CD4-positive, alpha-beta T cell treated with Interferon gamma for 1 hour (primary cell): ENCODE measurements at places on chromosomes 1 and 21.

DNA sequence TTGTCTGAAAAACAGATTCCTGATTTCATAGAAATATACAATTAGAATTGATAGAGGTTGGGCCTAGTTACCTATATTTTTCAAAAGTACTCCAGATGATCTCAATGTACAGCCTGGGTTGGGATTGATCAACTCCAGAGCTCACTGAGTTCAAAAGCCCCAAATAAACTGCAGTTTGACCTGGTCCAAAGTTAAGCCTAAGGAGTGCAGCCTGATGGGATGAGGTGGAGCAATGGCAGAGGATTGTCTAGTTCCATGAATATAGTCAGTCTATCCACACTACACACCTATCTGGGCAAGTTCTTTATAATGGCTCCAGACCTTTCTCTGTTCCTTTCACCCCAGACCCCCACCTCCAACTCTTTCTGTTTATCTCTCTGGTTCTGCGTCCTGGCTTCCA lies 49.2 kb downstream of the C8A start:
- no peak for DNase-seq

GRCh38 chr1:52994656-52995055 lies 67.4 kb upstream of the PODN start:
- no peak for DNase-seq

GRCh38 chr1:179082333-179082998 lies 596 bp downstream of the TOR3A start:
- peak; percentile 14 for DNase-seq

GRCh38 chr1:219657186-219657585 lies 44.3 kb upstream of the ZC3H11B start:
- DNase-seq = no peak

GRCh38 chr1:229079016-229079595 lies 191.8 kb upstream of the RAB4A start:
- no peak for DNase-seq

DNA sequence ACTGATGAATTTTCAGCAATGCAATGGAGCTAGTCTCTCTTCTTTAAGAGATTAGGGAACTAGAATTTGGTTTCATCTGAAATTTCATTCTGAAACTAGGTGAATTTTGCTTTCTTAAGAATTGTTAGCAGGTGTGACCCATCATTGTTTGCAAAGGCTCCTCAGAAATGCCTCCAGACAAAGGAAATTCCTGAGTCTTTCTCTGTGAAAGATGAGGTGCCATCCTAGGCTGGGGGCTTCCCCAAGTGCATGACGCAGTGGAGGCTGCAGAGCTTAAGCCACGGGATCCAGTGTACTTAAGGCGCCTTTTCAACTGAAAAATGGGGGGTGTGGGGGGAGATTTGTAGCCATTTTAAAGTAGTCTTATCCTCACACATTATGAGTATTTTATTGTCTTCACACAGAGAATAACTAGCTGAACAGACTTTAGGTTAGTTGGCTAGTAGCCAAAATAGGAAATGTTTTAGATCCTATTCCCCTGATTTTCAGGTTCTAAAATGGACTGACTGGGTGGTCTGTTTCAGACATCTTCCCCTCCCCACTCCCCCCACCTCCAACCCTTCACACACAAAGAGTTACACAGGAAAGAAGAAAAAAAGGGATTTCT lies 202.0 kb downstream of the NFIA start:
- DNase-seq = no peak

GRCh38 chr1:239761509-239761908 lies 330.2 kb upstream of the FMN2 start:
- DNase-seq = no peak

DNA sequence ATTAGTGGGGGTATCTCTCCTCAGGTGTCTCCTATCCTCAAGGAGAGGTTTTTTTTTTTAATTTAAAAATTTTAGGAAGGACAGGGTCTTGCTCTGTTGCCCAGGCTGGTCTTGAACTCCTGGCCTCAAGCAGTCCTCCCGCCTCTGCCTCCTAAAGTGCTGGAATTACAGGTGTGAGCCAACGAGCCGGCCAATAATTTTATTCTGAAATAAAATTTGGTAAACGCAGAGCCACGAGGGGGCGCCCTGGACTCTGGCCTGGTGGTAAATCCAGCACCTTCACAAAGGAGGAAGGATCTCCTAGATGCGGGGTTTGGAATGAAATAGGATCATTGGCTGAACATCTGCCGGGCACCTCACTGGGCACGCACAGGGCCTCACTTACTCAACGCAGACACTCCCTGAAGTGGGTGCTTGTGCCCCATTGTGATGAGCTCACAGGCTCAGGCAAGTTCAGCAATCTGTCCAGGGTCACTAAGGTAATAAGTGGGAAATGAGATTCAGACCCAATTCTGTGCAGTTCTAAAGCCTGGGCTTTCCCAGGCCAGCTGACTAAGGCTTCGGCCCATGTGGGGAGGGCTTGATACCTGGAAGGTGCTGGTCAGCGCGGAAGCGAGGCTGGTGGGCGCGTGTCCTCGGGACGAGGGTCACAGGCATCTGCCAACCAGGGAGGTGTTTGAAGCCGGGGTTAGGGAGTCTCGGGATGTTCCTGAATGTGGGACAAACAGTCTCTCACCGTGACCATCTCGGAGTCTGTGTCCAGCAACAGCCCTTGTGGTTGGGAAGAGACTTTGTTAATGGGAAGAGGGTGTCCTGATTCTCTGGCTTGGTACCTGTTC lies 32.7 kb upstream of the ETV3 start:
- peak; percentile 24 for DNase-seq

DNA sequence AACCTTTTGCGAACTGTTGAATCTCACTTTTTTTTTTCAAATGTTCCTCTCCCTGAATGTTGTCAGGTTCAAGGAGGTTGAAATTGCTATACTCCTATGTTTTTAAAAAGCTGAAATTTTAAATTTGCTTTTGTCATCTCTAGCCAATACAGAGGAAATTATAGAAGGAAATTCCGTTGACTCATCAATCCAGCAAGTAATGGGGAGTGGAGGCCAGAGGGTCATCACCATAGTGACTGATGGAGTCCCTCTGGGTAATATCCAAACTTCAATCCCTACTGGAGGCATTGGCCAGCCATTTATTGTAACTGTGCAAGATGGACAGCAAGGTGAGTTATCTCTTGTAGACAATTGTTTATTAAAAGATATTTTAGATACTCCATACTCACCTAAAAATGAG lies 36.3 kb downstream of the GABPB2 start:
- no peak for DNase-seq

GRCh38 chr21:15430577-15430976 lies 299.2 kb upstream of the USP25 start:
- no peak for DNase-seq

GRCh38 chr1:208234721-208235120 lies 9.5 kb downstream of the PLXNA2 start:
- no peak for DNase-seq

DNA sequence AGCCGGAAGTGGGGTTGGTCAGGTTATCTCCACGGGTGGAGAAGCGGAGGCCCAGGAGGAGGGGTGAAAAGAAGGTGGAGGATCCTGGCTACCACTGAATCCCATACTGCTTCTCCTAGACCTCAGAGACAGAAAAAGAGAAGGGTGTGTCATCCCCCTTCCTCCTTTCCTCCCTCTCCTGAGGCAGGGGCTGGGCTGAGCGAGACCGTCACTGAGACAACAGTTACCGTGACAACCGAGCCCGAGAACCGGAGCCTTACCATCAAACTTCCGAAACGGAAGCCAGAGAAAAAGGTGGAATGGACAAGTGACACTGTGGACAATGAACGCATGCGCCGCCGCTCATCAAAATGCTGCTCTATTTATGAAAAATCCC lies 42.1 kb upstream of the NBPF3 start:
- DNase-seq = peak; percentile 7

DNA sequence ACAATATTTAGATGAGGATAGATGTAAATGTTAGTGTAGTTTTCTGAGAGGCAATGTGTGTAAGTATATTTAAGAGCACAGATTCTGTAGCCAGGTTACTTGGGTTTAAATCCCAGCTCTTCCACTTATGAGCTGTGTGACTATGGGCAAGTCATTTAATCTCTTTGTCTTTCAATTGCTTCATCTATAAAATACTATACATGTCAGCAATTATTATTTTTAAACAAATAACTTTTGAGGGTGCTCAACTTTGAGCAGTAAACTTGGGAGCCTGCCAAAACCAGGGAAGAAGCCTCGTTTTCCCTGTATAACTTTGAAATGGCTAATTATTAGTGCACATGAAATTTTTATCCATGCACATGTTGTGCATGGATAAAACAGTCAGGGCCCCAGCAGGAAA lies 222.8 kb downstream of the FOXD2 start:
- DNase-seq = no peak

DNA sequence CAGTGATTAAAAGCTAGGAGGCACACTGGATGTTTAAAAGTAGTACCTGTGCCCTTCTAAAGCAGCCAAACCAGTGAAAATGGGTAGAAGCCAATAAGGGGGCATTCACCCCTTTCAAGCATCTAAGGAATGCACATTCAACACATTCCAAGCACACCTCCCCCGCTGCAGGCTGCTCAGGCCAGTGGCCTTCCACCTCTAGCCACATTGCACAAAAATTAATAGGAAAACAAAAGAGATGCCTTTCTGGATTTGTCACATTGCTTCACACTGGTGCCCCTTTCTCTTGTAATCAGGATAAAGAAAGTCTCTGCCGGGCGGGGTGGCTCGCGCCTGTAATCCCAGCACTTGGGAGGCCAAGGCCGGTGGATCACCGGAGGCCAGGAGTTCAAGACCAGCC lies 834.0 kb downstream of the USP25 start:
- DNase-seq = no peak

DNA sequence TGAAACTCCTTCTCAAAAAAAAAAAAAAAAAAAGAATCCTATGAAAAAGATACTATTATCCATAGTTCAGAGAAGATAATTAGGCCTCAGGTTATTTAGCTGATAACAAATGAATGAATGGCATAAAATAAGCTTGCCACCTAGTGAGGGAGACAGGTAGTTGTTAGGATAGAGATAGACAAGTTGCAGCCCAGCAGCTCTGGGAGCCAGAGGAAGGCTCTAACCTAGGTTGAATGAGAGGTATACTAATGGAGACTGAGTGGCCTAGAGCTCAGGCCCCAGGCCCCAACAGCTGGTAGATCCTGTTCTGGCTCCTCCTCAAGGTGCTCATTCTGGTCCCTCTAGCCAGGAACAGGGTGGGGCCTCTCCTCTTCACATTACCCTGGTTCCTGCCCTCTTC lies 20.6 kb upstream of the RSPO1 start:
- DNase-seq = no peak

- DNase-seq = peak; percentile 68
These were observed 45.3 kb downstream of the MRPL39 start for GRCh38 chr21:25561668-25562641.

DNA sequence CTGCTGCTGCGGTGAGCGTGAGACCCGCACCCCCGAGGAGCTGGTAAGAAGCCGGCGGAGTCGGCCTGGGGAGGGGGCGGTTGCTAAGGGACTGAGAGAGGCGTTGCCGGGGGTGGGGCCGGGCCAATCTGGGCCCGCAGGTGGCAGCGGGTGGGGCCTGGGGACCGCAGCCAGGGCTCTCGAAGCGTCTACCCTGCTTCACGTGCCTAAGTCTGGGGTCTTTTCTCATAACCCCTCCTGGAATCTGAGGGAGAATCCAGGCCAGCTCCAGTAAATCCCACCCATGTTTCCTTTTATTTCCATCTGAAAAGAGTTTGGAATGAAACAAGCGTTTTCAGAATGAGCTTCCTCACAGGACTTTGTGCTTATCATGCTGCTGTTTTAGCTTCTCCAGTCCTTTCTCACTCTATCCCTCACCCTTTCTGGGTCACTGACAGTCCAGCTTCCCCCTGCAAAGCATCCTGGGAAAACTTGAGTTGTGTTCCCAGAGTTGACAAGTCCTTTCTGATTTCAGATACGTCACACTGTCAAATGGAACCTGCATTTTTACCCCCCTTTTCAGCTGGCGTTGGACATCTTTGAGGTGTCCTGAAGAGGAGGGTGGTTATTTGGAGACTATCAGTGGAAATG lies 431 bp downstream of the CLCN6 start:
- peak; percentile 25 for DNase-seq

- no peak for DNase-seq
These were observed 32.6 kb downstream of the SLC44A3 start for GRCh38 chr1:94852788-94853187.

GRCh38 chr1:10613340-10613739 lies 138.6 kb downstream of the PEX14 start:
- no peak for DNase-seq

GRCh38 chr1:115714572-115715141 lies 53.9 kb downstream of the CASQ2 start:
- no peak for DNase-seq

DNA sequence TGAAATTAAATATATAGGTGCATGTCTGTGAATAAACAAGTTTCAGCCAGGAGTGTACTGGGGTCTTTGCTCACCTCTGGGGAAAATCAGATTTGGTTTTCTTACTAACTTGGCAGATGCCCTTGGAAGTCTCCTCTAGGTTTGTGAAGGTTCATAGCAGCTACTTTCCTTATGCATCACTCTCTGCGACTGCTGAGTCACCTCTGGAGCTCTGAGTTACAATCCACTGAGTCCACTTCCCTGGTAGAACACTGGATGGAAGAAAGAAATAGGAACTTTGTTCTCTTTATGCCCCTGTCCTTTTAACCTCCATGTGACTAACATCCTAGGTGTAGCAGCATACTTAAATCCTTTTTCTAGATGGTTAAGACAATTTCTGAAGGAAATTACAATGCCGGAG lies 4.4 kb upstream of the FASLG start:
- DNase-seq = no peak

DNA sequence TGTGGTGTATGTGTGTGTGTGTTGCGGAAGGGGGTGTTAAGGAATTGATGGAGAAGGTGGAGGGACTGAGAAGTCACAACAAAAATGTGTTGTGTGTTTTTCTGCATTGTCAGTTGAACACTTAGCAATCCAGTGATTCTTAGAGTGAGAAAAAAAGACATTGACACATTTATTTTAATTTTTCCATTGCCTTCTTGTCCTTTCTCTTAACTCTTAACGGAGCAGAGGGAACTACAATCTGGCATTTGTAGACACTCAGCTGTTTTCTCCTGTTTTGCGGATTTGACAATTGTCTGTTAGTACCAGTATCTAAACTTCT lies 725 bp downstream of the C1orf53 start:
- DNase-seq = no peak

- DNase-seq = no peak
These were observed 6.6 kb upstream of the PRRX1 start for GRCh38 chr1:170657275-170657853.

DNA sequence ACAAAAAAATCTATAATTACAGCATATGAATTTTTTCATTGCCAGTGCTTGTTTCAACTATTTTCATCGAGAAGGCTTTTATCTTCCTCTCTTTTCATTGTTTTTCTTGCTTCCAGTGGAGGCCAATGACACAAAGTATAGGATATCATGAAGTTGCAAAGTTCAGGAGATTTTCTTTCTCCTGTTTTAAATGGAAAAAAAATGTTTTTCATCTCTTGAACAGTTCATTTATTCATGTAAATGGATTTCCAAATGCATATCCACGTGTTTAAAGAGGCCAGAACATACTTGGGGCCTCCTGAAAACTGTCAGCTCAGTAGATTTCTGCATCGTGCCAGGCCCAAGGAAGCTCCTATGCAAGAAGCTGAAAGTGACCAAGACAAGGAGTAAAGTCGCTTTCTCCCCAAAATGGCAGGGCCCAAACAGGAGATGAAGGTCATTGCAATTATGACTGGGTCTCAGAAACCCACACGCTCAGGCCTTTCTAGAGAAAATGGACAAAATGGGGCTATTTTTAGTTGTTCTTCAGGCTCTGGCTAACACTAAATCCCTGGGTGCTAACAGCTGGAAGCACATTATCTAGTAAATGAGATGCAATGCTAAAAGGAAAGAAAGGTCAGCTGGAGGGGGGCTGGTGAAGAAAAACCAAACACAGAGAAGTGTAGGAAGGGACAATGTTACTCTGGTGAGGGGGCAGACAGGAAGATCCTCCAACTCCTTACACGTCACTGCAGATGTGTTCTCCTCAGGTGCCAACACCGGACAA lies 136.9 kb upstream of the C8B start:
- no peak for DNase-seq
